Left forelimb (tissue), 1 donor: ENCODE measurements at places on chromosomes 4 and X.

DNA sequence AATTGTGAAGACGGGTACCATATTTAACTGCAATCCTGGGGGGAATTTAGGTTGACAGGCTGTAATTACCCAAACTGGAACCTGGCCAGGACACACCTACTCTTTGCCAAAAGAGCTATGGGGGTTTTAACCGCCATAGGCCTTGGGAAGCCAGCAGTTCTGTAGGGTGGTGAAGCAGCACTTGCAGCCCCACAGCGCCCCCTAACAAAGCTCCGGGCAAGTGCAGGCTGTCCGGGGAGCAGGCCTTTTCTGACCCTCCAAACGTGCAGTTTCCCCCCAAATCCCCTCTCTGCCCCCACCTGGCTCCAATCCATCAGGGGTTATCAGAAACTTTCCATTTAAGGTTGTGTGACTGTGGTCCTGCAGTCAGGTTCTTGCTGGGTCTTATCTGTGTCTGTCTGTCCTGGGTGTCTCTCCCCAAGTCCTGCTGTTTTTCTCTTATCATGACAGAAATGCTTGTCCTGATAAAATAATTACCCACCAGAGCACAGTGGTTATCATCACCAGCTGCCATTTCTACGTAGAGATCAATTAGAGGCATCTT lies 350.9 kb downstream of the MID1IP1 start:
- DNase-seq, result no peak

DNA sequence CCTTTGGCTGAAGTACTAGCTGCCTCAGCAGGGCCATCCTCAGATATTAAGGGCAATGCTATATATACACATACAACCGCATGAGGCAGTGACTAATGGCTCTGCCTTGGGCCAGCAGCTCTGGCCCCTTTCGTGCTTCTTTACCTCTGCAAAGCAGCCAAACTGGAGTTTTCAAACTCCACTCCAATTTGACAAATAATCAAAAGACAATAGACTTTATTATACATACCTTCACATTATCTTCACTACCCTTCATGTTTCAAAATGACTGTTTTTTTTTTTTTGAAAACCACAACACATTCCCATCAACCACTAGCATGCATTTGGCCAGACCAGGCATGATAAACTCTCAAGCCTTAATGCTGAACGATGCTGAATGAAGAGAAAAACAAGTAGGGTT lies 187.7 kb downstream of the ENOX2 start:
- no peak for DNase-seq

- DNase-seq, result no peak
Observed at GRCh38 chr4:152308951-152309350, 226.9 kb downstream of the FBXW7 start.

DNA sequence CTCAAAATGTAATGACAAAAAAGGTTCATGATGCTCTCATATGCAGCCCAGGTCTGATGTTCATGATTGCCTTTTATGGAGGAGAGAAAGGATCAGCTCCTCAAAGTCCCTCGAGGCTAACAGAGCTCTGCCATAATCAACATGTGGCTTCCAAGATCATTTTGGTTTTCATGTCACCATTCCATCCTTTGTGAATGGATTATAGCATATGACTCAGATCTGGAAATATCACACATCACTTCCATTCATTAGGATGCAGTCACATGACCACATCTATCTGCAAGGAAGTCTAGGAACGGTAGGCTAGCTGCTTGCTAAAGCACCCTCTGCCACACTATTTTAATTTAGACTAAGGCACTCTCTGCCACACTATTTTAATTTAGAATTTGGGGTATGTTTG lies 77.6 kb downstream of the COX18 start:
- no peak for DNase-seq

DNA sequence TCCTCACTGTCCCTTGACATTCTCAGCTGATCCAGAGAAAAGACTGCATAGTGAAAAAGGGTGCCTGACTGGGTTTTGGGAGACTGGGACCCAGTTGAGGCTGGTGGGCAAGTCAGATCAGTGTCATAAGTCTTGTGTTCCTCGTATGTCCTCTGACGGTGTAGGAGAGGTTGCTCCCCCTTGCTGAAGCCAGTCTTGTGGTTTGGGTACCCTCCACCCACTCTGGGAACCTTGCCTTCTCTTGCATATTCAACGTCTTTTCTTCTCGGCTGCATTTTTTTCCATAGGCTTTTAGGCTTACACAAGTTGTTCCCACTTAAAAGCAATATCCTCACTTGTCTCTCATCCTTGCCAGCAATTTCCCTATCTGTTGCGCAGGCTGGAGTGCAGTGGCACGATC lies 211.9 kb downstream of the PTTG2 start:
- DNase-seq, result no peak

DNA sequence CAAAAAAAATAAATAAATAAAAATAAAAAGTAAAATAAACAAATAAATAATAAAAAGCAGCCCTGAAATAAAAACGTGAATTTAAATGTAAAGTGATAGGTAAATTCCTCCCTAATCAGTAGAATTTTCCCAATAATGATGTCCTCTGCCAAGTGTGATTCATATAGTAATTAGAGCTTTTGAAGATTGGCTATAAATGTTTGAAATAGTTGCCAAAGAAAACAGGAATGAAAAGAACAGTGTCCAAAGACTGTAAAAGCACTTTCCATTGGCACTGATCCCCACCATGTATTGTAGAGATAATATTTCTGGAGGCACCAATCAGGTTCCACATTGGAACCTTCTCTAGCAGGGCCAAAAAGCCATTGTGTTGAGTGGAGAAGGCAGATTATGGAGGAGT lies 25.9 kb upstream of the SMARCAD1 start:
- DNase-seq, result no peak

DNA sequence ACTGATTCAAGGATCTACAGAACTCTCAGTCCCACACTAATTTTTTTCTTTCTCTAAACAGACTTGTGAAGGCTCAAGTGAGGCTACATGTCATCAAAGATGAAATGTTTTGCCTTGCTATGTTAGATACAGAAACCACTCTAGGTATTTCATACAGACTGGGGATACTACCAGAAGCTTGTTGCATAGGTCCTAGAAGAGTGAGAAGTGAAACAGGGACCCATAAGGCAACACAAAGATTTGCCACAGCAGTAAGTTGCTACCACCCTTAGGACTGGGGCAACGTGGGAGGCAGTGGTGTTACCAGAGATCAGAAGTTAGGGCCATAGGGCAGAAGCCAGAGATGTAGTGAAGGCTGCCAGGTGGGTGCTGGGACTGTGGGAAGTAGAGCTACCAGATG lies 50.7 kb upstream of the MID1IP1 start:
- DNase-seq, result no peak
